Activated CD4-positive, CD25-positive, alpha-beta regulatory T cell treated with anti-CD3 and anti-CD28 coated beads, Interleukin-2, amount 50 U/mL, for 72 hours (primary cell): ENCODE measurements at places on chromosomes 4 and X.

- no peak for DNase-seq
These were observed at the start of gene RNF128 for GRCh38 chrX:106726485-106727437. Gene RNF128, plus strand, starts transcription at chrX:106726701. Its CDS starts 213 bp downstream, at chrX:106726914.

GRCh38 chr4:39514888-39515401 lies 12.3 kb downstream of the UGDH start:
- no peak for DNase-seq

- no peak for DNase-seq
These were observed 125.0 kb downstream of the SPCS3 start for GRCh38 chr4:176444741-176445140.

DNA sequence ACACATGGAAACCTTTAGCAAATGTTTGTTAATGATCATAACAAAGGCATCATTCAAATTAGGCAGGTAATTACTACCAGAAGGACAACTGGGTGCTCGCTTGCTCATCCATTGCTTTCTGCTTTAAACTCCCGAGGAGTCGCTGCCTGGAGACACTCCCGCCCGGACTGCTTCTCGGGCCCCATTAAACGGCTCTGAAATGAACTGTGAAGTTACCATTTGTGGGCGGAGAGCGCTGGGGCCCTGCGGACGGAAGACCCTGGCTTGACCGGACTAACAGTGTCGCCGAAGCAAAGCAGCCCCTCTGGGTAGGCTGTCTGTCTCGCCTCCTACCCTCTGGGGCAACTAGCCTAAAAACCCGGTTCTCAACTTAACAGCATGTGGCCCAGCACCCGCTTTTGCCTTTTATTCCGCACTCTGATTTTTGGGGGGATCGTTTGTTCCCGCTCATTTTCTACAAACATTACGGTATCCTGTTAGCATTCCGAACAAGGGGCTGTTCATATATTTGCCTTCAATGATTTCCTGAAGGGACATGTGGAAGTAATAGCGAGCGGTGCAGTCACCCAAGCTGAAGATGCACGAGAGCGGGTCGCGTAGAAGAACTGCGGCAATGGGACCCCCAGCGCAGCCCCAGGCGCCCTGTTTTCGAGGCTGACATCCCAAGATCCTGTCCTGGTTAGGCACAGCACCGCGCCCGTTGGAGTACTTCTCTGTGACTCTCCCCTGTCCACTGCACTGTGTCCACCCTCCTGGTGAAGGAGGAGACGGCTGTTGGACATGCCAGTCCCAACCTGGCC lies 1.6 kb upstream of the PDGFRA start:
- DNase-seq, result no peak

DNA sequence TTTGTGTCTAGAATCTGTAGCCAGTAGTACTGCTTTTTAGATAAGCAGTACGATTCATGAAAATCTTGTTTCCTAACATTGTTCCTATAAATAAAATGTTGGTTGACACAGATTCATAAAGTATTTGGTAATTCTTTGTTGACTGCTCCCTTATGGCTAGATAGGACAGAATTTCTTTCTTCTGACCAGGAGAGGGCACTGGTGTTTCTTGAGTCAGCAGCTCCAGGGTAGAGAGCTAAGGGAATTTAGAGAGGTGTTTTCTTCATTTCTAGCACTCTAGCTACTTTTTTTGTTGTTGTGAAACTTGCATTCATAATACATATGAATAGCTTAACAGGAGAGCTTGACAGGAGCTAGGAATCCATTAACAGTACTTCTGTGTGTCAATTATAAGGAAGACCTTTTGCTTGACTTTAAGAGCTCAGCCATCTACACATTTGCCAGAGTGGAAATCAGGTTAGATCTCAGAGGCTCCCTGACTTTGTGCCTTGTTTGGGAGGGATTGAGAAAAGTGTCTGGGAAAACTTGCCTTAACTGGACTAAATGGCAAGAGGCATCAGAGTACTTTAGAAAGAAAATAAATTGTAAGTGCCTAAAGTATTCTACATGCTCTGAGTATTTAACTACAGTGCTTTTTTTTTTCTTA lies 756.1 kb downstream of the SH3BGRL start:
- no peak for DNase-seq

- no peak for DNase-seq
These were observed 166.1 kb upstream of the NUDT6 start for GRCh38 chr4:123088501-123088900.

- no peak for DNase-seq
These were observed 23.8 kb downstream of the PTTG2 start for GRCh38 chr4:37983951-37984350.

- DNase-seq, result no peak
These were observed 84.4 kb downstream of the CFAP299 start for GRCh38 chr4:80419946-80420345.

GRCh38 chrX:6890544-6891261 lies 256.8 kb upstream of the STS start:
- DNase-seq, result no peak

DNA sequence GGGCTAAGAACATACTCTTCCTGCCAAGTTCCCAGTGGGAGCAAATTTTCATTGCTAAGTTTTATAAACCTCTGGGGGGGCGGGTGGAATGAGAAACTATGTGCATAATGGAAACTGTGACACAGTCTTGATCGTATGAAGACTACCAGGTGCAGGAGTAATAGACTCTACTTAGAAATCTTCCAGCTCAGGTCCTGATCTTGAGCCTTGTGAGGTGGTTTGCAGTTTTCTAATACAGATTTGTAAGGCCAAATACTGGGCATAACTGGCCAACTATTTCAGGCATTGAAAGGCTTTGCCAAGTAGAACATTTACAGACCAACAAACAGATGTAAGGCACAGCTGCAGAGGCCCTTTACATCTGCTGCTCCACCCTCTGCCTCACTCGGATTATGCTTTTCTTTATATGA lies 89.7 kb upstream of the CBR4 start:
- no peak for DNase-seq

GRCh38 chr4:99754756-99755155 lies 61.9 kb upstream of the DAPP1 start:
- no peak for DNase-seq

DNA sequence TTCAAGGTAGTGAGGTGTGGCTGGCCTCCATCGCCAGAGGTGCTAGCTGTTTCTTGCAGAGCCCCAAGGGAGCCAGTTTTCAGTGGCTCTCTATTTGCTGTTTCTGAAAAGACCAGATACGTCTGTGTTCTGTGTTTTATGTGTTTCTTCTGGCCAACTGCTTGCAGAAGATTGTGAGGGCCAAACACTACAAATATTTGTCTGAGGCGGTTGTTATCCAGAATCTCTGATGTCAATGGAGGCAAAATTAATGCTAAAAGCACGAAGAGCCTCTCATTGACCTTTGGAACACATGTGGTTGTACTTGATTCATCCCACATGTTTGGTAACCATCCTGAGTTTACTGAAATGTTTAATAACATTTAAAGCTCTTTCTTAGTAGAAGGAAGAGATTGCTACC lies 113.9 kb downstream of the CT47B1 start:
- DNase-seq, result no peak

GRCh38 chrX:8067754-8068462 lies 103.2 kb downstream of the VCX2 start:
- no peak for DNase-seq

DNA sequence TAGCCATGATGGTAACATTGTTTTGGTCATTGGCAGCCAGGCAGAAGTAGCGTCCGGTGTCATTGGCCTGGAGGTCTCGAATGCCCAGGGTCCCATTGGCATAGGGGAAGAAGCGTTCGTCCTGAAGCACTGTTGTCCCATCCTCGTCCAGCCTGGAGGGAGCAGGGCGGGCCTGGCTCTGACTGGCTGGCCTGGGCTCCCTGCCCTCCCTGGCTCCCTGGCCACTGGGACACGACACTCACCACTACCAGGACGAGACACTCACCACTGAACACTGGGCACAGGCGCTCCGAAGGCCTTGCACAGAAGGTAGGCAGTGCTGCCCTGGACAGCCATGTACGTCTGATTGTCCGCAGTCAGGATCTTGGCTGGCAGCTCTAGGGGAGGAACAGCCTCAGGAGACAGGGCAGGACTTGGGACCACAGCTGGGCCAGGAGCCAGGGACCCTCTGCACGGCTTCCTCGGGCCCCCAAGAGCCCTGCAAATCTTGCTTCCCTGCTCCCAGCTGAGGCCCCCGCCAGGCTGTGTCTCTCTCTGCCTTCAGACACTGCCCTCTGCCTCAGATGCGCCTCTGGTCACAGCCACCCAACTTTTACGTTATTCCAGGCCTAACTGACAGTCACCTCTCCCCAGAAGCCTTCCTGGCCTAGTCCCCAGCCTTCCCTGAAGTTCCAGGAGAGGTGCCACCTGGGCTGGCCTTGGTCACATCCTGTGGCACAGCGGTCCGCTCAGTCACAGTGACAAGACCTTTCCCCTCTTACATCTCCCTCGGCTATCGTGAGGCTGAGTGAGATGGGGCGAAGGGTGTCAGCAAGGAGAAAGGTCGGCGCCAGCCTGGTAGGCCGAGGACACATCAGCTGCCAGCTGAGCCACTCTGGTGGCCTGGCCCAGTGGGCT lies 17.1 kb downstream of the L1CAM start:
- DNase-seq, result no peak

DNA sequence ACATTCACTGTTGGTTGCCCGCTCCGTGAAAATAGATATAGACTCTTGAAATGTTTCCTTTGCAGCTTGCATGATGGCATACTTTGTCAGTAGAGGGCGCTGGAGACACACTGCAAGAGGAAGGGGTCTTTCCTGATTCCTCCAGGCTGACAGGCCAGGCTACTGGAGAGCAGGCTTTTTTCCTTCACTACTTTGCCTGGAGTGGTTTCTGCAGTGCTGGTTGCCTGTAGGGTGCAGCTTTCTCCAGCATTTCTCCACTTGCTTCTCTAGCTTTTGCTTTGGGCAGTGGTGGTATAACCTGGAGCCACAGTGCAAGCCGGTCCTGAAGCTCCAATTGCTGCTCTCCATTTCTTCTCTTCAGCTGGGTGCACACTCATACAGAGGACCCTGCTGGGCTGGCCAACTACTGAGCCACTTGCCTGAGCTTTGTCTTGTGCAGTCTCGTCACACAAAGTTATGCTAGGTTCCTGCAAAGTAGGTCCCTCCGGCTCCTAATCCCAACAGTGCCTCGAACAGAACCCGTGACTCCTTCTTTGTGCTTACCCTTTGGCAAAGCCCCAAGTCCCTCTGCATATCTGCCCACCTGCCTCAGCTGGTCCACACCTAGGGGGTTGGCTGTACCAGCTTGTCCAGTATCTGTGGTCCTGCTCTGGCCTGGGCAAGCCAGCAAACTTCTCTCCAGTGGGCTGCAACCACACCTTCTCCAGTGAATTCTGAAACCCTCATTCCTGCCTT lies 46.3 kb downstream of the RASSF6 start:
- DNase-seq, result no peak

- DNase-seq, result no peak
These were observed 67.2 kb downstream of the NAA11 start for GRCh38 chr4:79258614-79259176.

- no peak for DNase-seq
These were observed 134.0 kb downstream of the HTR2C start for GRCh38 chrX:114717921-114718320.

- DNase-seq, result no peak
These were observed 695 bp downstream of the MTM1 start for GRCh38 chrX:150569155-150569477.

DNA sequence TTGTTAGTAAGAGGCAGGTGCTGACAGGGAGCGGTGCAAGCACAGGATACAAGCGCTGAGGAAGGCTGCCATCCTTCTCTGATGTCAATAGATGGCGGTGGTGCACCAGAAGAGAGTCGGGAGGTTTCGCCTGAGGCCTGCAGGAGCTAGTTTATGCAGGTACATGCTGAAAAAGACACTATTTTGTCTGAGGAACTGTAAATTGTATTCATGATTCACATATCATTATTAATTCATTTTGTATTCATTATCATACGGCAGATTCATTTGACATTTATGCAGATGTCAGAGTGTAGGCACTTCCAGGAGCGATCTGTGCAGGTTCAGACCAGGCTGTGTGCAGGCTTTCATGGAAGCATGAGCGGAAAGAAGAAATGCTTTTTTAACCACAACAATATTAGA lies 824.0 kb downstream of the STIM2 start:
- DNase-seq, result no peak

DNA sequence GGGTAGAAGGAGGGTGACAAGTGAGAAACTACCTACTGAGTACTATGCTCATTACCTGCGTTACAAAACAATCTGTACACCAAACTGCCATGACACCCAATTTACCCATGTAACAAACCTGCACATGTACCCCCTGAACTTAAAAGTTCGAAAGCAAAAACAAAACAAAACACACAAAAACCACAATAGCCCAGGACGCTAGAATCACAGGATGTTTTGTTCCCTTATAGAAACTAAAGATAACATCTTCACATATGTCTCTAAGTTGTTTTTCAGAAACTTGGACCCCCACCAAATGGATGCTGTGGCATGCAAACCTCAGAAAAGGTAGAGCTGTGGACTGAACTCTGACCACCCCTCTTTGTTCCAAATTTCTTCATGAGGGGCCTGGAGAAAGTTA lies 25.2 kb upstream of the PNMA5 start:
- no peak for DNase-seq

DNA sequence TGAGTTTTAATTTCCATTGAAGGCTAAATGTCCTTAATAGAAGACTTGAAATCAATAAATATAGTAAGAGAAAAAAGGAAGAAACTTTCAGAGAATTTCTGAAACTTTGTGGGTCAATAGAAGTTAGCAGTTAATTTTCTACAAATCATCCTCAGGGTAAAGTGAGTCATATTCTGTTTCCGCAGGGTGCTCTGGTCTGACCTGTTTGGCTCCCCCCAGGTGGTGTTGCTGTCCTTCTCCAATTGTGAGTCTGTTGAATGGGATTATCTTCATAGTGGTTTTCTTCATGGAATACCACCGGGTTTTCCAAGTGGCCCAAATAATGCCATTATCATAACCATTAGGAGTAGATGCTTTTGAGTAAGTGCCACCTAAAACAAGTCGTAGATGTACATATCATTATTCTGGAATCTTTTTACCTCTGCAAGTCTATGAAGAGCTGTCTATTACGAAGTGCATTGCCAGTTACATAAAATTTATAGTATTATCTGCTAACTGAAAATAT lies 7.7 kb downstream of the FGG start:
- DNase-seq, result no peak

GRCh38 chr4:106530024-106530361 lies 161.4 kb upstream of the GIMD1 start:
- no peak for DNase-seq

DNA sequence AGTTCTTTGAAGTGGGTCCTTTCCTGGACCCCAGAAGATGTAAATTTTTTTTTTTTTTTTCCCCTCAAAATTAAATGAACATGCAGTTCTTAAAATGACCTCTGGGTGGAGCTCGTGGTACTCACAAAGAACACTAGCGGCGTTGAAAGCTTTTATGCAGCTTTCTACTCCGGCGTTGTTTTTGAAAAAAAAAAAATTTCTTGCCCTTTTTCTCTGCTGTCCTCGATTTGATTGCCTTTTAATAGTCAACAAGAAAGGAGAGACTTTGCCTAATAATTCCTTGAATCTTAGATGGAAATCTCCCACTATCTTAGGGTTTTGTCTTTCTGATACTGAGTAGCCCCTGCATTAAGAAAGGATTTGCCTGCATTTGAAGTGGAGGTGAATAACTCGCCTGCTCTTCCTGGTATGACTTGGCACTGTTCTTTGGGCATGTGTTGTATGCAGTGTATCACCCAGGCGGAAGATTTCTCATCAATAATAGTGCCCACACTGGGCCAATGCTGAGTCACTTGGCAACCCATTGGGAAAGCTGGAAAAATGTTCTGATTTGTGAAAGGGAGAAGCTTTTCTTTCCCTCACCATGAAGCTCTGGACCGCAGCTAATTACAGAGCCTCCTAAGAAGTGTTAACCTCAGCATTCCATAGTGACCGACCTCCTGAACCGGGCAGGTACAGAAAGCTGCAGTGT lies 104.0 kb downstream of the PHEX start:
- no peak for DNase-seq

GRCh38 chr4:81828991-81829390 lies 357.3 kb upstream of the RASGEF1B start:
- no peak for DNase-seq
